NCI-H460 (cell line): ENCODE measurements at places on chromosomes 2 and 18. TPM values are rescaled to one million over a fixed set of nuclear protein-coding genes. Genes with fewer than 3 reads are reported as not detected.

Gene CCDC74B
- total RNA-seq = 5.5 and 6.6 TPM in 2 replicates

Gene NEU4
- total RNA-seq = 0.35 and 0.37 TPM in 2 replicates

Gene LDLRAD4
- not detected in 2 replicates for total RNA-seq

Gene TLX2
- total RNA-seq = 0.40 and 0.43 TPM in 2 replicates

Gene SAG
- not detected in 2 replicates for total RNA-seq

Gene CACNB4
- 0.20 TPM in 1 of 2 replicates, not detected in the other for total RNA-seq

Gene MAP3K20
- 49.6 and 54.6 TPM in 2 replicates for total RNA-seq

Gene VWC2L
- total RNA-seq = not detected in 2 replicates

Gene RAB1A
- 139 and 160 TPM in 2 replicates for total RNA-seq

Gene NYAP2
- not detected in 2 replicates for total RNA-seq

Gene PPP1R1C
- 2.7 and 4.8 TPM in 2 replicates for total RNA-seq

Gene DSG4
- not detected in 2 replicates for total RNA-seq

Gene TXNDC2
- 0.10 and 0.17 TPM in 2 replicates for total RNA-seq

Gene RESP18
- total RNA-seq = not detected in 2 replicates

Gene CRIM1
- total RNA-seq = 115 and 117 TPM in 2 replicates

Gene SMAD4
- 65.5 and 72.2 TPM in 2 replicates for total RNA-seq

Gene PDE11A
- total RNA-seq = 0.07 TPM in 1 of 2 replicates, not detected in the other

Gene TACR1
- 0.10 and 0.26 TPM in 2 replicates for total RNA-seq

Gene GALM
- total RNA-seq = 2.8 and 3.8 TPM in 2 replicates

Gene TWIST2
- 11.0 and 13.6 TPM in 2 replicates for total RNA-seq

Gene PRKCE
- total RNA-seq = 9.5 and 10.3 TPM in 2 replicates

Gene ZNF521
- not detected in 2 replicates for total RNA-seq

Gene LIMS3
- 1.8 and 4.6 TPM in 2 replicates for total RNA-seq

Gene LRRTM4
- 0.05 TPM in 1 of 2 replicates, not detected in the other for total RNA-seq

Gene ZRANB3
- 16.5 and 18.2 TPM in 2 replicates for total RNA-seq

Gene TRIM43
- 0.07 TPM in 1 of 2 replicates, not detected in the other for total RNA-seq

Gene SCYGR4
- 0.10 and 0.14 TPM in 2 replicates for total RNA-seq

Gene NOSTRIN
- total RNA-seq = 10.0 and 11.1 TPM in 2 replicates

Gene CRYGC
- total RNA-seq = not detected in 2 replicates

Gene TNFRSF11A
- total RNA-seq = 0.55 and 0.87 TPM in 2 replicates

Gene IL1RL2
- total RNA-seq = not detected in 2 replicates

Gene ANKRD30BL
- not detected in 2 replicates for total RNA-seq
